ENCODE measurements at places on chromosomes 13 and 19.
A peak's percentile ranks its signal among the peaks of the same experiment; 100 is the strongest.

GRCh38 chr19:9132422-9132821, 5.7 kb upstream of the OR7G3 start:
- no peak for DNase-seq

DNA sequence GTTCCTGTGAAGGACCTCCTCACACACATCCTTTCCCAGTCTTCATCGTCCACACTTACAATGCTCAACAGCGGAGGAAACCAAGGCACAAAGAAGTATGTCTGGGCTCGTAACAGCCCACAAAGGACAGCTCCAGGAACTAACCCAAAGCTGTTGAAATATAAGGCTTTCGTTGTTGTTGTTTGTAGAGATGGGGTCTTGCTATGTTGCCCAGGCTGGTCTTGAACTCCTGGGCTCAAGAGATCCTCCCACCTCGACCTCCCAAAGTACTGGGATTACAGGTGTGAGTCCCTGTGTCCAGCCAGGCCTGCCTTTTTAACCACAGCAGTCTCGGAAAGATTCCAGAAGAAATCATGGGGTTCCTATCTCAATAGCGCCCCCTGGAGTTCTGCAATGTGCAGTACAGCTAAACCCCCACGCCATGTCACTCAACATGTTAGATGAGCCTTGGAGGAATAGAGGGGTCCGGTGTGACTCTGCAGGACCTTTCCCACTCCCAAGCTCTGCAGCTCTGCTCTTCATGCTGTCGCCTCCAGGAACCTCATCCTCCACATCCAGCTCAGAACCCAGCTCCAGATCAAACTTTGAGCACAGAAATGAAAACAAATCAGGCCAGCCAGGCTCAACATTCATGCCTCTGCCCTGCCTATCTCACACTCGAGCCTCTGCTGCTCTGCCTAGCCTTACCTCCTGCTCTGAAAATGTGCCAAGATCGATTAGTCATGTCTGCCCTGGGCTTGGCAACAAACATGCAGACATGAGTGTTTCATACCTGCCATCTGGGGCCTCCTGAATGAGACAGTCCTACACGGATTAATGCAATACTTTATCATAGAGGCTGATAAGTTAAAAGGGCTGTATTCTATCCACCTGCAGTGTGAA, 7.5 kb downstream of the PLA2G4C start:
- no peak for DNase-seq

- no peak for DNase-seq
Observed at GRCh38 chr13:106714271-106714982, 146.5 kb upstream of the ARGLU1 start.

DNA sequence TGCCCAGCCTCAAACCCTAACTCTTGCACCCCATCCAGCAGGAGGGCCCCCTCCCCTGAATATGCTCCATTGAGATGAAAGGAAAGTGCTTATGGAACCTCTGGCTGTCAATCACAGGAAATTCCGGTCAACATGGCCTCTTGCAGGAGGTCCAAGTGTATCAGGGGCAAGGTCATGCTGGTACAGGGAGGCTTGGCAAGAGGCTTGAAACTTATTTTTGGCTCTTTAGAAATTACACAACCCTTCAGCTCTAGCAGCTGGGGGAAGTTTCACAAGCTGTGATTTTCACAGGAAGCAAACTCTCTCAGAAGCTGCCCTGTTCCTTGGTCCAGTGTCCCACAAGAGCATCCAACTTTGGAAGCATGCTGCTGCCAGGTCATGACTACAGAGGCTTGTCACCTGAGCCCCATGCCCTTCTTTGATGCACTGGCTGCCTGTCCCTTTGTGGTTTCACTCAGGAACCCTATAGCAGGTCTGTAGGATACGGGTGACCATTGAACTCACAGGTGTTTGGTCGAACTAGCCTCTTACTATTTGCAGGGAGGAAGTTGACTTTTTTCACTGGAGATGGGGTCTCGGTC, 8.4 kb downstream of the ASF1B start:
- DNase-seq = no peak

GRCh38 chr19:2328401-2329148, at the start of the genes LSM7 and SPPL2B:
LSM7 (minus strand) TSS chr19:2328586; CDS start chr19:2328566, 20 bp downstream.
SPPL2B (plus strand) TSS chr19:2328684; CDS start chr19:2328710, 26 bp downstream.
- peak; percentile 78 for DNase-seq

DNA sequence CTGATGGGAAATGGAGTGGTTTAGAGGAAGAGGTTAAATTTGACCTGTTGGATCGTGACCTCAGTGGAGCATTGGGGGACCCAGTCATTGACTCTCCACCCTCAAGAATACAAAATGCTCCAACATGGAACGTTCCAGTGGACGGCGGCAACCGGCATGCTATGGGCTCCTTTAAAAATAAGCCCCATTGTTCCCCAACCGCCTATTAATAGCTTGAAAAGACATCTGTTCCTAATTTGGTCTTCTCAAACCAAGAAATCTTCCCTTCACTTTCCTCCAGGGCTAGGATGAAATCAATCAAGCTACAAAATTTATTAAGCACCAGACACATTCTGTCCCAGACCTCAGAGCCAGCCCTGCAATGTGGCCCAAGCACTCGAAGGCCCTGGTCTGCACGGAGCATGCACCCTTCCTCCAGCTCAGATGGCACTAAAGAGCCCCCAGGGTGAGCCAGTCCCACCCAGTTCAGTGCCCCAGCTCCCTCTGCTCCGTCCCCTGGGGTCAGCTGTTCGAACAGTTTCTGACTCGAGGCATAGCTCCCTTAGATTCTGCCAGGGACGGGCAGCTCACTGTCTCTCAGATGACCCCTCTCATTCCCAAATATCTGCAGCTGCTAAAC, 22.5 kb upstream of the VSTM2B start:
- no peak for DNase-seq

- DNase-seq = no peak
Observed at GRCh38 chr19:28881616-28882015, 331.3 kb downstream of the UQCRFS1 start.

DNA sequence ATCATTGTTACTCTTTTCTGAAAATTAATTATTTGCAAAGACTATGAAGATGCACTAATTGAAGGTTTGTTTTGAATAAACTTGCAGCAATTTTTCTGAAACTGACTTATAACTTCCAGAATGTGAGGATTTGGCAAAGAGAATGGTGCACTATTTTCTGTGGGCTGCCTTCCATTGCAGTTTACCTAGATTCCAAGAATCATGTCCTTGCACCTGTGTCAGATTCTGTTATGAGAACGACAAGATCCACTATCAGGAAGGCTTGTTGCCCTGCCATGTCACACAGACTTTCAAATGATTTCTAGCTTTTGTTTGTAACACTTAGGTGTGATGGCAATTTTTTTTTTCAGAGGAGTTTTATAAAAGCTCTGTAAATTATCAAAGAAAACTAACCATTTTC, 5.6 kb upstream of the SLAIN1 start:
- DNase-seq = no peak

- DNase-seq = no peak
Observed at GRCh38 chr19:15479391-15480345, at the start of gene PGLYRP2. PGLYRP2 (minus strand) TSS chr19:15479501; CDS start chr19:15479371, 130 bp downstream.

DNA sequence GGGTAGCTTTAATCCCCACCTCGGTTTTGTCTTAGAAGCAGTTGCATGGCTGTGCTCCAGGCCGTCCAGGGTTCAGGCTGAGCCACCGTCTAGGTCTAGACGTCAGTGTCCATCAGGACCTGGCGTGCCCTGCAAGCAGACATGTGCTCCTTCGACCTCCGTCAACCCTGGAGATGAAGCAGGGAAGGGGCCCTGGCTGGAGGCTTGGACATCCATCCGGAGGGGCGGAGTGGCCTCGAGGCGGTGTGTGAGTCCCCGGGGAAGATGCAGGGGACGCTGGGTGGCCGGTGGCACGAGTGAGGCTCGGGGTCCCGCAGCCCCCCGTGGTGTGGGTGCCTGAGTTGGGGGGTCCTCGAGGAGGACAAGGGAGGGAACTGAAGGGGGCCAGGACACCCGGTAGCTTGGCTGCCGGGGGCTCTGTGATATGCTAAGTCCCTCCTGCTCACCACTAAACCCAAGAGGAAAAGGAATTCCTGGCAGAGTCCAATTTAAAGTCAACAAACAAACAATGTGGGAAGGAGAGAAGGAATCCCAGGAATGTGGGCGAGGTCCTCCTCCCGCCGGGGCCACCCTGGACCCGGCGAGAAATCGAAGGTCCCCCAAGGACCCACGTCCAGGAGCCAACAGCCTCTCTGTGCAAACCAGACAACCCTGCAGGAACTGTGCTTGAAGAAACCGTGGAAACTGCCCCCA, 14.9 kb upstream of the PTBP1 start:
- no peak for DNase-seq

DNA sequence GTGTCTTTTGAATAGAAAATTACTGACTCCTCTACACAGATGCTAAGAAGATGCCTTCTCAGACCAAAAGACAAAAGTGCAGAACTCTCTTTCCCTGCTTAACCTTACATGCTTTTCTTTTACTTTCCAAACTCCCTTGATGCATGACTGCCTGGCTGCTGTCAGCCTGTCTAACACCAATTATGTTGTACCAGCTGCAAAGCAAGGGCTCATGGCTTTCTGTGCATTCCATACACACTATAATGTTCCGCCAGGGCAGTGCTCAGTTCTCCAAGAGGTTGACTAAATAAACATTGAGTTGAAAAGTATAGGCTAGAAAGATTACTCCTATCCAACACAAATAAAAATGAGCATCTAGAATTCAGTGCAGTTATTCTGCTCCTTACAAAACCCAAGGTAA, 330.4 kb upstream of the NBEA start:
- no peak for DNase-seq

DNA sequence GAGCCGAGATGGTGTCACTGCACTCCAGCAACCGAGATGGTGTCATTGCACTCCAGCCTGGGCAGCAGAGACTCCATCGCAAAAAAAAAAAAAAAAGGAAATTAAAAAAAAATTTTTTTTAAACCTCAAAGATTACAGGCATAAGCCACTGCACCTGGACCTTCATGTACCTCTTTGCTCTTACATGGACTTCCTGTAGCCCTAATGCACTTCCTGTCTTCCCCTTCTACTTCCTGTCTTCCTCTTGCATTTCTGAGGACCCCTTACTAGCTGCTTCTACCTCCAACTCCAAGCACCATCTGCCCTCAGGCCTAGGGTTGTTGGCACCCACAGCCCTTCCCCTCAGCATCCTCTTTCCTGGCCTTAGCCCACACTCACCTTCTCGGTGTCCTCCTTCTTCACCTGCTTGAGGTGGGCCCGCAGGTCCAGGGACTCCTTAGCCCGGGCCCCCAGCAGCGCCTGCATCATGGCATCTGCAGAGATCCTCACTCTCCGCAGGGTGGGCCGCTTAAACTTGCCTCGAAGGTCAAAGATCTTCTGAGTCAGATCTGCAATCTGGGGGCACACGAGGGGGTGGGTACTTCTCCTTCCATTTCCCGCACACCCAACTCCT, 3.8 kb downstream of the TNNI3 start:
- no peak for DNase-seq

- DNase-seq = no peak
Observed at GRCh38 chr13:33518452-33518851, 232.9 kb upstream of the STARD13 start.

GRCh38 chr13:36101157-36101556, 30.0 kb downstream of the DCLK1 start:
- DNase-seq = no peak

DNA sequence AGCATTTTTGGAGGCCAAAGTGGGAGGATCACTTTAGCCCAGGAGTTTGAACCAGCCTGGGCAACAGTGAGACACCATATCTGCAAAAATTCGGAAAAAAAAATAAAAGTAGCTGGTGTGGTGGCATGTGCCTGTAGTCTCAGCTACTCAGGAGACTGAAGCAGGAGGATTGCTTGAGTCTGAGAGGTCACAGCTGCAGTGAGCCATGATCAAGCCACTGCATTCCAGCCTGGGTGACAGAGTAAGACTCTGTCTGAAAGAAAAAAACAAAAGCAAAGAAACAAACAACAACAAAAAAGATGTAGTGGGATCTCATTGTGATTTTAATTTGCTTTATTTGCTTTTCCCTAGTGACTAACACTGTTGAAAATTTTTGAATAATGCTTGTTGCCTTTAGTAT, 394.7 kb upstream of the KLHL1 start:
- DNase-seq = no peak

DNA sequence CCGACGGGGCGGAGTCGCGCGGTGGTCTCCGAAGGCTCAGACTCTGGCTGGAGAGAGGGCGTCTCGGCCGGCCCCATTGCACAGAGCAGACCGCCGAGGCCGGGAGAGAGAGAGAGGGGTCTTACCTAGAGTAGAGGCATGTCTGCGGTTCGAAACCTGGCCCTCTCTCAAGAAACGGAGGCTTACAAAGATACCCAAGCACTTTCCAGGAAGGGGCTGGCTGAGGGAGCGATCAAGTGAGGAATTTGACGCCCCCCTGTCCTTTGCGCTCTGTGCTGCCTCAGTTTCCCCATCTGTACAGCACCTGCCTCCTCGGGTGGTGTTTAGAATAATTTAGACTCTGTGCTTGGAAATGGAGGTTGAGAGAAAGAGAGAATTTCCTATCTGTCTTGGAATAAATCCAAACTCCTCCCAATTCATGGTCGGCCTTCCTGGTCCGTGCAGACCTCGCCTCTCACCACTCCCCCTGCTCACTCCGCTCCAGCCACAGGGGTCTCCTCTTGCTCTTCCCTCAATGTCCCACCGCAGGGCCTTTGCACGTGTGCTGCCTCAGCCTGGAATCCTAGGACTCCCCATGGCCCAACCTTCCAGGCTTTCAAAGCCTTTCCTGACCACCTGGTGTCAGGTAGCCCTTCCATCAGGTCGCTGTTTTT, 658 bp upstream of the ISOC2 start:
- DNase-seq = no peak

GRCh38 chr19:14474827-14475226, 327 bp downstream of the PTGER1 start:
- no peak for DNase-seq

GRCh38 chr13:67971291-67971690, 741.2 kb upstream of the PCDH9 start:
- no peak for DNase-seq

GRCh38 chr13:49821216-49822009, 28.9 kb upstream of the KPNA3 start:
- DNase-seq = no peak

DNA sequence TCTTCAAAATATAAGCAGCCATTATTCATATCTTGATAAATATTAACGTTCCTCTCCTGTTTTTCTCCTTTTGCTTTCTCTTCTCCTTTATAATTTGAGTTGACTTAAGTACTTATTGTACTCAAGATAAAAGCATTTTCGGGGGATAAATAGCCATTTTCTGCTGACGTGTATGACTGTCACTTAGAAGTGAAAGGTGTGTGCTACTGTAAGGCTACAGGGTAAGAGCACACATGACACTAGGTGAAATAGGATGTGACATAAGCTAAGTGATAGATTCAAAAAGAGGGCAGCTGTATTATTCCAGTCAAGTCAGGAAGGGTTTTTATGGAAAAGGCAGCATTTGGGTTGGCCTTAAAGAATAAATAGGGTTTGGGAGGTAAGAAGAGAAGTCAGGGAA, 128.5 kb downstream of the GPC6 start:
- no peak for DNase-seq

DNA sequence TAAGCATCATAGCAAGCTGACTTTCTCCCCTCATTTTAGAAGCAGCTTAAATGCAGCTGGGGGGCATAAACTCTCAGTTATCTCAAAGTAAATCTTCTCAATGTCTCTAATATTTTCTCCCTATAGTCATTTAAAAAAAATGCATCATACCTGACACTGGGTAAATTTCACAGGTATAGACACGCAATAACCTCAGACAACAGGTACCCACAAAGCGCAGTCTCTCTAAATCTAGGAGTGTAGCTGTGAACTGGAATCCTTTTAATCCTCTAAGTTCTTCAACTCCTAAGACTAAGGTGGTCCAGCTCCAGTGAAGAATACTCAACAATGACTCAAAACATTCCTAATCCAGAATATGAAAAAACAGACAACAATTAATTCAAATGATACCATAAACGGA, 141.2 kb downstream of the MYCBP2 start:
- DNase-seq = no peak
